ENCODE measurements at places on chromosomes 13 and 19.

GRCh38 chr13:45439008-45439407 lies 20.8 kb upstream of the SLC25A30 start:
- no peak for DNase-seq

- DNase-seq: no peak
These were observed 1.7 kb downstream of the NR2F6 start for GRCh38 chr19:17243830-17244617.

- no peak for DNase-seq
These were observed 292.9 kb downstream of the SPRY2 start for GRCh38 chr13:80048030-80048429.

GRCh38 chr13:40777166-40777808 lies 6.3 kb upstream of the MRPS31 start:
- DNase-seq: peak; percentile 35

- DNase-seq: no peak
These were observed 541.0 kb downstream of the RFC3 start for GRCh38 chr13:34358811-34359513.

DNA sequence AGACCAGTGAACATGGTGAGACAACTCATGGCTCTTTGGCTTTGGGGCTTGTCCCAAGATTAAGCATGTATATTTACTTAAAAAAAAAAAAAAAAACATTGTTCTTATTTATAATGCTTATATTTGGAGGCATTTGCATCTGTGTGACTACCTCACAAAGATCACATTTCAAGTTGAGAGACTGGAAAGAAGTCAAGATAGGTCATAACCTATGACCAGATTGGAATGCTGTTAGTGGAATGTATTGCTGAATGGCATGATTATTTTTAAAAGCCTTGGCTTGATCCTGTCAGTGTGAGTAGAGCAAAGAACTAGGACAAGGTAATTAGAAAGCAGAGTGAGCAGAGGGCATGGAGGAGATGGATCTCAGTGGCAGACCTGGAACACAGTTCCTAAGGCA lies 214.6 kb downstream of the OXGR1 start:
- DNase-seq: no peak

DNA sequence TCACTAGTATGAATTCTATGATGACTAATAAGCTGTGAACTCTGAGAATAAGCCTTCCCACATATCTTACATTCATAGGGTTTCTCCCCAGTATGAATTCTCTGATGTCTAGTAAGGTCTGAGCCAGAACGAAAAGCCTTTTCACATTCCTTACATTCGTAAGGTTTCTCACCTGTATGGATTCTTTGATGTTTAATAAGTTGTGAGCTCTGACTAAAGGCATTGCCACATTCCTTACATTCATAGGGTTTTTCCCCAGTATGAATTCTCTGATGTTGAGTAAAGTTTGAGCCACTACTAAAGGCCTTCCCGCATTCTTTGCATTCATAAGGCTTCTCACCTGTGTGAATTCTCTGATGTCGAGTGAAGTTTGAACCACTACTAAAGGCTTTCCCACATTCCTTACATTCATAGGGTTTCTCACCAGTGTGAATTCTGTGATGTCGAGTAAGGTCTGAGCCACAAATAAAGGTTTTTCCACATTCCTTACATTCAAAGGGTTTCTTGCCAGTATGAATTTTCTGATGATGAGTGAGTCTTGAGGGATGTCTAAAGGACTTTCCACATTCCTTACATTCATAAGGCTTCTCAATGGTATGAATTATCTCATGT lies 30.7 kb upstream of the ZFP82 start:
- no peak for DNase-seq

GRCh38 chr19:34397853-34398252 lies 6.3 kb upstream of the PDCD2L start:
- DNase-seq: no peak

GRCh38 chr13:90562443-90562842 lies 785.0 kb upstream of the MIR17HG start:
- DNase-seq: no peak

DNA sequence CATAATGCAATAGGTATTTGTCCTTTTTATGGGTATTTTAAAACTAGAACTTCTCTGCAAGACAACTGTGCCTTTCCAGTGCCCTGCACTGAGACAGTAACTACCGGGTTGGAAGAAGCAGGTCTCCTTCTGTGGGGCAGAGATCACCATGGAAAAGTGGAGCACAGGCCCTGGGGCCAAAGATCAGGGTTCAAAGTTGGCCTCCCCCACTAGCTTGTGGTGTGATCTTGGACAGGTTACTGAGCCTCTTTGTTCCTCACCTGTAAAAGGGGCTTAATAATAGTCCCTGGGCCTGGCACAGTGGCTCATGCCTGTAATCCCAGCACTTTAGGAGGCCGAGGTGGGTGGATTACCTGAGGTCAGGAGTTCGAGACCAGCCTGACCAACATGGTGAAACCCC lies 68.3 kb downstream of the CEBPG start:
- DNase-seq: no peak

DNA sequence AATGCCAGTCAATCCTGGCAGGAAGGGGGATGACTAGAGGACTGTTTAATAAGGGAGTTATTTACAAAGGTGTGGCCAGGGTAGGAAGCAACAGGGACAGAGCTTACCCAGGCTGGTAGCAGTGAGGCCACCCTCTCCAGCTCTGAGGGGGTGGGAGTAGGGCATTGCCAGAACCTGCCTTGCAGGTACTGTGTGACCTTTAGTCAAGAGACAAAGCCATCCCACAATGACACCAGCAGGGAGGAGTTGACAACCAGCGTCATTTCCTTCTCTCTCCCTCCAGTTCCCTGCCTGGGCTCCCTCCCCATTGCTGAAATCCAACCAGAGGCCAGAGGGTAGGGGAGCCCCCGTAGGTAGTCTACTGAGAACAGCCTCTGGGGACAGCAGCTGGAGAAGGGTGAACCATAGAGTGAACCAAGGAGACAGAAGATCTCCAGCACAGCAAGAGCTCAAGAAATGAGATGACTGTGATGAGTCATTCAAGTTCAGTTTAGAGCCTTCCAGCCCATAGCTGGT lies 33.3 kb upstream of the SPATA13 start:
- DNase-seq: no peak
